ENCODE measurements at places on chromosomes 12 and 14.

- no peaks in the 10 kb centered on the region for H3K4me1 ChIP-seq
- no peaks in the 10 kb centered on the region for H3K36me3 ChIP-seq
- H3K27ac ChIP-seq, result no peak overlapping the region
- no peaks in the 10 kb centered on the region for H3K27me3 ChIP-seq
Measured at GRCh38 chr14:48193893-48194292, 518.5 kb upstream of the MDGA2 start.

GRCh38 chr12:110995615-110996014 is 75.2 kb upstream of the MYL2 start:
- no peak overlapping the region for H3K27ac ChIP-seq
- H3K4me1 ChIP-seq, result no peaks in the 10 kb centered on the region
- H3K27me3 ChIP-seq, result peaks cover 19% of the 10 kb centered on the region

DNA sequence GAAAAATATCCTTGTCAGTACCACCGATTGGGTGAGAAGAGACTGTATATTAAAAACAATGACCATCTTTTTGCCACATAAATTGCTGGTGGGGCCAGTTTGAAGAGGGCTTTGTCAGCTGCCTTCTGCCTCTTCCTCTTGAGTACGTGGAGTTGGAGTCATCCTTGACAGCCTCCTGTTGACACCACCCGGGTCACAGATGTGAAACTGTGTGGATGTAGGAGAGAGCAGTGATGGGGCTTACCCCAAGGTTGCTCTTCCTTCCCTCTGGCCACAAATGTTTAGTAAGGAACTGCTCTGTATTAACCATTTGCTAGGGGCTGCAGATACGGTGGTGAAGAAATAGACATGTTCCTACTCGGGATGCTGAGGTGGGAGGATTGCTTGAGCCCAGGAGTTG is 12.2 kb downstream of the PTPN11 start:
- H3K27me3 ChIP-seq, result no peaks in the 10 kb centered on the region
- no peak overlapping the region for H3K27ac ChIP-seq
- DNase-seq, result no peak
- H3K4me3 ChIP-seq, result no peak overlapping the region

DNA sequence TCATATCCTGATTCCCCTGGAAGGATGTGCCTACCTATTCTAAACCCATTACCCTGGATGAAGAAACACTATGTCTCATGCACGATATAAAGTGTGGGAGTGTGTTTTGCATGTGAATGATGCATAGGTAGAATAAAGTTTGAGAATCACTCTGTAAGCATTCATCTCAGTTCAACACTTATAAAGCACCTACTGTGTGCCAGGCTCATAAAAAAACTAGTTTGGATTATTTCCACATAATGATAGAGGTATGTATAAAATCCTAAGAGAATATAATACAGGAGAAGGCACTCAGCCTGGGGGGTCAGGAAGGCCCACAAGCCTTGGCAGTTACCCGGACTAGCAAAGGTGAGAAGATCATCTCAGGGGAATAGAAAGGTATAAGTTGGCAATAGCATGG is 41.1 kb upstream of the BCL2L14 start:
- H3K27me3 ChIP-seq, result no peaks in the 10 kb centered on the region
- no peak for DNase-seq
- no peak overlapping the region for H3K4me3 ChIP-seq
- H3K36me3 ChIP-seq, result no peaks in the 10 kb centered on the region

DNA sequence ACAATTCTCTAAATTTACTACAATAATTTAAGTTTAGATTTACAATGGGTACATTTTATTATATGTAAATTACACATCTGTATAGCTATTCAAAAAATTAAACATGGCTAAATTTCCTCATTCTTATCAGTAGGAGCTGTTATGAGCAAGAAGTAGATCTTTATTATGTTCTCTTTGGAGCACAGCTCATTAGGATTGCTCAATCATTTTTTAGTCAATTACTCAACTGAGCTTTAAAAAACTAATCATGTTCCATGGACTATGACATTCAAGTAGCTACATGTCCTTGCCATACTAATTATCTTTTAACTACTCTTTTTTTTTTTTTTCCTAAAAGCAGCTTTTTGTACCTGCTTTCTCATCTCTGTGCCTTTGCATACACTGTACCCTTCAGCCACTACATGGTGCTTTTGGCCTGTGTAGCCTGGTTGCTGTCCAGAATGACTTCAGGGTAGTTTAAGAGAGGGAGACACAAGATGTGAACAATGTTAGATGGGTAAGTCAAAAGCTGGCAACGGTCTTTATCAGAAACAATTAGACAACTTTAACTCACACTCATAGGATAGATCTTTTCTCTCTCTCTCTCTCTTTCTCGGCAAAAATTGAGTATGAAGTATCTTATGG is 69.0 kb downstream of the SSPN start:
- H3K27ac ChIP-seq, result no peak overlapping the region
- H3K27me3 ChIP-seq, result no peaks in the 10 kb centered on the region
- DNase-seq, result no peak
- peaks cover 4% of the 10 kb centered on the region for H3K4me1 ChIP-seq

GRCh38 chr12:42807766-42808165 is 218.2 kb upstream of the PRICKLE1 start:
- H3K27me3 ChIP-seq, result no peaks in the 10 kb centered on the region
- DNase-seq, result no peak
- no peak overlapping the region for H3K4me3 ChIP-seq
- H3K27ac ChIP-seq, result no peak overlapping the region

DNA sequence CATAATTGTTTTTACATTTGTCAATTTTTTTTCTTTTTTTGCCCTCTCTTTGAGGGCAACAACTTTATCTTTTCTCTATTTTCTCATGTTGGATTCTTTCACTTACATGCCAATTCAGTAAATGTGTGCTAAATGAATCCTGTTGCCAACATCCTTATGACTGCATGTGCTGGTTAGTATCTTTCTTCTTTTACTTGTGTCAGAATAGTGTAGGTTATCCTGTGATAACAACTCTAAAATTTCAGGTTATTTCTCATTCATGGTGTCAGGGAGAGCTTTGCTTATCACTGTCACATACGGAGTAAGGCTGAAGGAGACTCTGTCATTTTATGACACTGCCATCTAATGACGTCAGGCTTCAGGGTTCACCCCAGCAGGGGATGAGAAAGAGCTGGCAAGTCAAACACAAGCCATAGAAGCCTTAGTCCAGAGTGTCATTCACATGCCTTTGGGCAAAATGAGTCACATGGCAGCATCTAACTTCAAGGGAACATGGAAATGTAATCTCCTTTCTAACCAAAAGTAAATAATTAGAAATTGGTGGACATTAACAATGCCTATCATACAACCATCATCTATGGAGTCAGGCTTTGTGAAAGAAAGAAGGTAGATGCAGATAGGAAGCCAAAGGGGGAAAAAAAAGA is 242.5 kb upstream of the ATP2B1 start:
- H3K4me3 ChIP-seq, result no peak overlapping the region
- H3K27ac ChIP-seq, result peak overlapping the region; percentile 96
- DNase-seq, result peak; percentile 97
- no peaks in the 10 kb centered on the region for H3K27me3 ChIP-seq
- no peaks in the 10 kb centered on the region for H3K36me3 ChIP-seq

- H3K4me1 ChIP-seq, result peaks cover 23% of the 10 kb centered on the region
- peak; percentile 89 for DNase-seq
- 0 out of 2 replicates have a peak overlapping the region, but pooled peaks have one; percentile 11 for H3K4me3 ChIP-seq
- no peaks in the 10 kb centered on the region for H3K36me3 ChIP-seq
- no peaks in the 10 kb centered on the region for H3K27me3 ChIP-seq
- H3K27ac ChIP-seq, result peak overlapping the region; percentile 89
Measured at GRCh38 chr12:84502907-84503787, 409.5 kb downstream of the SLC6A15 start.

GRCh38 chr12:70660620-70661219 is 23.5 kb upstream of the PTPRB start:
- peaks cover 23% of the 10 kb centered on the region for H3K4me1 ChIP-seq
- H3K36me3 ChIP-seq, result no peaks in the 10 kb centered on the region
- H3K4me3 ChIP-seq, result no peak overlapping the region

- H3K27ac ChIP-seq, result no peak overlapping the region
- H3K27me3 ChIP-seq, result no peaks in the 10 kb centered on the region
- peaks cover 9% of the 10 kb centered on the region for H3K4me1 ChIP-seq
- no peaks in the 10 kb centered on the region for H3K36me3 ChIP-seq
- H3K4me3 ChIP-seq, result no peak overlapping the region
Measured at GRCh38 chr14:62957562-62957961, 87.7 kb downstream of the KCNH5 start.

Measured in PC-3 (cell line).